AML-193 (cell line): ENCODE measurements at places on chromosomes 4 and X.
A peak's percentile ranks its signal among the peaks of the same experiment; 100 is the strongest.

DNA sequence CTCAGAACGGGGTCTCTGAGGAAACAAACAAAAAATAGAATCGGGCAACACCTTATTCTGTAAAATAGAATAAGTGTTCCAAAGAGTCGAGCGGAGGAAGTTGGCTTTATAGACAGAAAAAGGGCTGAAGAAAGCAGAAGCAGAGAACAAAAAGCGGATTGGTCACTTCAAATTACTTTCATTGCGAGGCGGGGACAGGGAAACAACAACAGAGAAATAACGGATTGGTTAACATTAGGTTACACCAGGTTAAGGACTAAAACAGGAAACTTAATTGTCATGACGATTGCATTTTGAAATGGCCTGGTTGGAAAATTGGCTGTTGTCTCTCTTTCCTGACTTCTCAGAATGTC is 433 bp upstream of the COQ2 start:
- DNase-seq: peak; percentile 92

DNA sequence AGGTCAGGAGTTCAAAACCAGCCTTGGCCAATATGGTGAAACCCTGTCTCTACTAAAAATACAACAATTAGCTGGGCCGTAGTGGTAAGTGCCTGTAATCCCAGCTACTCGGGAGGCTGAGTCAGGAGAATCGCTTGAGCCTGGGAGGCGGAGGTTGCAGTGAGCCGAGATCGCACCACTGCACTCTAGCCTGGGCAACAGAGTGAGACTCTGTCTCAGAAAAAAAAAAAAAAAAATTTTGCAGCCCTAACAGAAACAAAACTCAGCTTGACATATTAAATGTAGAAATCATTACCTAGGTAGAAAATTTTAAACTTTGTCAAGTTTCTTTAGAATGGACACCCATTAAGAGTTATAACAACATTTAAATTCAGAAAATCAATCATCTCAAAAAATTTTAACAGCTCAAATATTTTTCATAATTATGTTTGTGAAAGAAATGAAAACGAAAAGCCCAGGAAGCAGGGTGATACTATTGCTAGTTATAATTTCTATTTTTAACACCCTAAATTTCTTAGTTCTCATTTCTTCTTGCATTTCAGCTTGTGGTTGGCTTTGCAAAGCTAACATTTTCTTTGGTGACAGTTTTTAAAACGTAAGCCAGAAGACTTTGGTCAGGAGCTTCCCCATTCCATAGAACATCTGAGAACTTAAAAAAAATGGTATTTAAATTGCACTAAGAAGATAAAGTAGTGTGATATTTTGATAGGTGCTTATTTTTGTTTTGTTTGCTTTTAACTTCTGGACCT is 33.3 kb upstream of the RBBP7 start:
- peak; percentile 54 for DNase-seq

- DNase-seq: no peak
Measured at GRCh38 chr4:74534121-74534520, 89.2 kb downstream of the AREG start.

DNA sequence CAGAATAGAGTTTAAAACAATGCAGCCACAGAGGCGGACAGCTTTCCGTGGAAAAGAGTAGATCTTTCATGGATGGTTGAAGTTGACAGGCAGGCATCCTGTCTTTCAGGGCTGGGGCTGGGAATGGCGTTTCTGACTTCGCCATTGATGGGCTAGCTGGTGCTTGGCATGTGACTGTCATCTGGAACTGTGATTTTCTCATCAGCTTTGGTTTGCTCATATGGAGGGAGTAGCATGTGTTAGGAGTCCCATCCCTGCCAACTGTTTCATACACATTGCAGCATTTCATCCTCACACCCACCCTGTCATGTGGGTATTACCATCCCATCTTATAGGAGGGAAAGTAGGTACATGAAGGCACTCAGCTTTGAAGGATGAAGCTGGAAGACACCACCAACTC is 49.2 kb upstream of the STX18 start:
- DNase-seq: no peak

DNA sequence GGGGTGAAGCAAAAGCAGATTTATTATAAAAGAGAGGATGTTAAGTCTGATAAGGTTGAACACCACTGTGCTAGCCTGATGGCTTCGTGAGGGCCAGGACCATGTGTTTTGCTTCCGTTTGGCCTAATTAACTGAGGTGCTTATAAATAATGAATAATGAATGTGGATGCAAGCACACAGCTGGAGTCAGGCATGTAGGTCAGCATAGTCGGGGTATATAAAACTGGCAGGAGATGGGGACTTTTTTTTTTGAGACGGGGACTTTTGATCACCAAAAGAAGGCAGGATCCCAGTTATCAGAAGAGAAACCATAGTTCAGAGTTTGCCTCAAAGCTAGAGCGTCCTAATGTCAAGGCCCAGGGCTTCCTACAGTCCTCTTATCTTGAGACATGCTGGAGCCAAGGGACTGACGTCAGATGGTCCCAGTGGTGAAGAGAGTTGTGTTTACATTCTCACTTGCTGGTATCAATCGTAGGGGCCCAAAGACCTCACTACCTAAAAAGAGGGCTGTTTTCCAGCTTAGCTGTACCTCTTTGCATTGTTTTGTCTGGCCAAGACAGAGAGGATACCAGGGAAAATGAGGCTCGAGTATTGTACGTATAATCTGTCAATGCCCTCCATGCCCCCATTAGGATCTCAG is 50.4 kb downstream of the RTL9 start:
- DNase-seq: no peak

DNA sequence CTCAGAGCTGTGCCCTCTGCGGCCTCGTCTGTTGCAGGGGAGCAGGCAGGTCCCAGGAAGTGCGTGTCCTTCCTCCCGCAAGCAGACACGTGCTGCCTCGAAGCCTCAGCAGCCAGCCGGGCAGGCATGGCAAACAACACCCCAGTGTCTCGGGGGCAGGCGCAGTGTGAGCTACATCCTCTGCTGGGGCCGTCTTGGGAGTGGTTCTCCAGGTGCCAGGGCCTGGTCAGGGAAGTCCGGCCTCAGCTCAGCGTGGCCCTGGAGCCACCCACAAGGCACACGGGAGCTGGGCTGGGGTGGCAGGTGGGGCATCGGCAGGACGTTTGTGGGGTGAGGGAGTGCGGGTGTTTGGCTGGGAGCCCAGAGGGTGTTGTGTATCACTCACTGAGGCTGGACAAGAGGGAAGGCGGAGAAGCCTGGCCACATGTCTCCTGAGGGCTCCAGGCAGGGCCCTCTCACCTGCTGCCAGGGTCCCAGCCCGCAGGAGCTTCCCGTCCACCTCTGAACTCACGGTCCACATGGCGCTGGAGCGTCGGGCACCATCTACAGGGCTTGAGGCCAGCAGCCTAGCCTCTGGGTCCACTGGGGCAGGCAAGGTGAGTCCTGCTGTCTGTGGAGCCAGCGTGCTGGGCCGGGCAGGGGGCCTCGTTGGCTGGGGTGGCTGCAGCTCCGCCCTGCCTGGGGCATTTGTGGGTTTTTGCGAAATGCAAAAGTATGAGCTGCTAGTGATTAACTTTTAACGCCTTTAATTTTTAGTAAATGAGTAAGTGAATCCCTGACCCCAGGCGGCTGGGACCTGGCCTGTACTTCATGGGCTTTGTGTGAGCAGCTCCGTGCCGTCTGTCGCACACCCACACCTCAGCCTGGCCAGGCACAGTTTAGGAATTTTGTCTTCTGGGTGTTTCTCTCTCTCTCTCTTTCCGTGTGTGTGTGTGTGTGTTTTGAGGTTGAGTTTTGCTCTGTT is 17.3 kb upstream of the UVSSA start:
- DNase-seq: no peak

GRCh38 chr4:3836756-3837601 is 70.8 kb downstream of the ADRA2C start:
- DNase-seq: no peak

DNA sequence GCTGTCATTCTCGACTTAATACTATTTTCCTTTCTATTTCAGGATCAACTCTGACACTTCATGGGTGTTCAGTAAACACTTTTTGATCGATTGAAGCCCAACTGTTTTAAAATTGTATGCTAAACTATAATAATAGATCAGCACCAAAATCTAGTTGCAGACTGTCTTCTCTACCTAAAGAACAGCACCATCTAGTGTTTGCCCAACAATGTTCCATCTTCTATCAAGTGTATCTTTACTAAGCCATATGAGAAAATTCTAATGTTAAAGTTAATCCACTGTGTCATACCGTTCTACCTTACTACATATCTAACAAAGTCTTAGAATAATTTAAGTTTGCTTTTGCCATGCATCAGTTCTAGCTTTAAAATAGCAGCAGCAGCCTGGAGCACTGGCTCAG is 113.0 kb upstream of the PRDX4 start:
- peak; percentile 10 for DNase-seq
